ENCODE measurements at places on chromosomes 5 and 9. TPM values are rescaled to one million over a fixed set of nuclear protein-coding genes. Genes with fewer than 3 reads are reported as not detected.

GRCh38 chr5:15574806-15575325 is 74.9 kb downstream of the FBXL7 start:
- DNase-seq, result no peak

DNA sequence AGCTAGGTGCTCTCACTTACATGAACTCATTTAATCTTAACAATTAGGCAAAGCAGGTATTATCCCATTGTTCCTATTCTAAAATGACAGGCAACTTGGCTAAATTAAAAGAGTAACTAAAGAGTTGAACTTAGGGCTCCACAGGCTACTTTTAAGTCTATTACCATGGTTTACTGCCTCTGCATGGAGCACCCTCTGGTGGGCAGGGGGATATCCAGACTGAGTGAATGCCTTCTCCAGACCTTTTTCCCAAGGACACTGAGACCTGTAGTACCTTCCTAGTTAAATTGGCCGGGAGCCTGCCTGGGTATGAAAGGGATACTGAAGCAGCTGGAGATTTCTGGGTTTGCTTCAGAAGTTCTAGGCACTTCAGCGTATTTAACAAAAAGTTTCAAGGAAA is 238.1 kb downstream of the ELAVL2 start:
- no peak for DNase-seq

The STRBP gene
- polyA plus RNA-seq, result 7.4 TPM

DNA sequence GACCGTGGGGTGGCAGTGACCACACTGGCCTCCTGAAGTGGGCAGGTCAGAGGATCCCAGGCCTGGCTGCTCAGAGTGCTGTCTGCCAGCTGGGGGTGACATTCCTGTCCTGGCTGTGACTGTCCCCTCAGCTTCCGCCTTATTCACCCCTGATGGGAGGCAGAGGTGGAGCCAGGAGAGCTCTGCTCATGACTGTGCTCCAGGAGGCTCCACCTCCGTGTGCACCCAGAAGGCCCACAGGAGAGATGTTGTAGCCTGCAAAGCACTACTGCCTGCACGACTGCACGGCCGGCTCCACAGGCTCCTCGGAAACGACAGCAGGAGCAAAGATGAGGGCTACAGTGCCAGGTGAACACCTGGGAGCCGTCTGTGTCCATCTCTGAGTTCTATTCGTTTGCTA is 60.9 kb downstream of the ROPN1L start:
- no peak for DNase-seq

DNA sequence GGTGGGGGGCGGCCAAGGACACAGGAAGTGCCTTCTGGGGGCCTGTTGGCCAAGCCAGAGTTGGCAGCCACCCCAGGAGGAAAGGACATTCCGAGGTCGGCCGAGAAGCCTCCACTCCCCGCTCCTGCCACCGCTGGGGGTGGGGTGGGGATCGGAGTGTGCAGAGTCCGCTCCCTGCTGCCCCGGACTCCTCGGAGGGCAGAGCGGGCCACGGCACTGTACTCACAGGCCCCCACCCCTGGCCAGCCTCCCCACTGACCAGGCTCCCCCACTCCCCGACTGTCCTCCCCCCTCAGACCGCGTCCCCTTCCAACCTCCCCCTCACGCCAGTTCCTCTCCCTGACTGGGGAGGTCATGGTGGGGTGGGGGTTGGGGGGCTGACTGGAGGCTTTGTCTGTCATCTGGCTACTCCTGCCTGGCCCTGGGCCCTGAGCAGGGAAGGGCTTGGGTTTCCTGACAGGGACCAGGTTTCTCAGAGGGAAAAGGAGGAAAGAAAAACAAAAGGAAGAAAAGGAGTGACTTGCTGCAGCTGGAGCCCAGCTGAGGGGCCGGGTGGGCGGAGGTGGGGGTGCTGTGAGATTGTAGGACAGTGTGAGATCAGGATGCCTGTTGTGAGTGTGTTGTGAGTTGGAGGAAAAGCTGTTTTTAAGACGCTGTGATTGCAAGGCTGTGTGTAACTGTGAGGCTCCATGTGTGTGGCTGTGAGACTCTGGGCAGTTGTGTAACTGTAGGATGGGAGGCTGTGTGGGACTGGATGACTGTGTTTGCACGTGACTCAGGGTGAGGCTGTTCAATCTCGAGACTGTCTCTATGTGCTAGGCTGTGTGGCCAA is 29.7 kb downstream of the CNTFR start:
- no peak for DNase-seq

DNA sequence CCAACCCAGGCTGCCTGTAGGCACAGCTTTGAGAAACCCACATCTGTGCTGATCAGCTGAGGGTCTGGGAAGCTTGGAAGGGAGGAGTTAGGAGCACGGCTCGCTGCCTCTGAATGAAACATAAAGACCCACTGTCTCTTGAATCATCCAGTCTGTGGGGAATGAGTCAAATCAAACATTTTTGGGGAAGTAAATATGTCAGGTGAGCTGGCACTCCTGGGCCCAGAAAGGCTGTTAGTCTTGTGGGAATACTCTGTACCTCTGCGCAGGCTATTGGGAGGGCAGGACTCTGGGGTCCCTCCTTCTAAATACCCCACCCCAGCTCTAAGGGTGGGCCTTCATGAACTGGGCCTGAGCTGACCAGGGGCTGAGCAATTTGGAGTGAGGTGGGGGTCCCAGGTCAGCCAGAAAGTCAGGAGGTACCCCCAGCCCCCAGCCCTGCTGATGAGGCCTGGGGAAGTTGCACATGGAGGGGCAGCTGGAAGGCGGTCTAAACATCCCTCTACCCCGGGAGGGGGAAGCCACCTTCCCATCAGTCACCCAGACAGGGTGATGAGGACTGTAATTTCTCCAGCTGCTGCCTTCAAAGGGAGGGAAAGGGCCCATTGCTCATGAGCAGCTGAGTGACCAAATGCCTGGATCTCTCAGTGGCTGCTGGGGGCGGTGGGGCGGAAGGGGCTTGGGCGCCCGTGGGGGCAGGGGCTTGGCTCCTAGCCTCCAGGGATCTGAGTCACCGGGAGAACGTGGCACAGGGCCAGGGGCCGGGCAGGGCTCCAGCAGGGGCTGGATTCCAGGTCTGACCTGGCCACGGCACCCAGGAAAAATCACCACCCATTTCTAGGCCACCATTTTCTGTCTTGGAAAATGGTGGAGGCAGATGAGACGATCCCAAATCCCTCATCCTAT is 10.8 kb downstream of the FIBCD1 start:
- DNase-seq, result no peak

GRCh38 chr5:141654298-141654697 is 3.1 kb upstream of the FCHSD1 start:
- DNase-seq, result no peak

- DNase-seq, result peak; percentile 25
Observed at GRCh38 chr9:37290940-37291485, 131.5 kb upstream of the GRHPR start.

The ZNF782 gene
- polyA plus RNA-seq, result 1.4 TPM

The NEUROG1 gene
- polyA plus RNA-seq, result not detected

DNA sequence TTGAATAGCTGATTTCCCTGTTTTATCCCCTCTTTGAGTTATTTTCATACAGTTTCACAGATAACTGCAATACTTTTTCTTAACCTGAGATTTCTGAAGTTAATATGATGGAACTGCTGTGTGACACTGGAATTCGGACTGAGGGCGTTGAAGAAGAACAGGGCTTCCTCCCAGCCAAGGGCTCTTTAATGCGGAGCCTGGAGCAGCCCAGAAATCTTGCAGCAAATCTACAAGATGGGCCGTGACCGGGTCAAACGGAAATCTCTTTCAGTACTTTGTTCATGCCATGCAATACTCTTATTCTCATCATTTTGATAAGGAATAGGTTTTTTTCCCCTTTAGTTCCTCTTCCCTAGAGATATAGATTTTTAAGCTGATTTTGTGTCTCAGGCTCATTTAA is 236.8 kb upstream of the IRX4 start:
- no peak for DNase-seq

DNA sequence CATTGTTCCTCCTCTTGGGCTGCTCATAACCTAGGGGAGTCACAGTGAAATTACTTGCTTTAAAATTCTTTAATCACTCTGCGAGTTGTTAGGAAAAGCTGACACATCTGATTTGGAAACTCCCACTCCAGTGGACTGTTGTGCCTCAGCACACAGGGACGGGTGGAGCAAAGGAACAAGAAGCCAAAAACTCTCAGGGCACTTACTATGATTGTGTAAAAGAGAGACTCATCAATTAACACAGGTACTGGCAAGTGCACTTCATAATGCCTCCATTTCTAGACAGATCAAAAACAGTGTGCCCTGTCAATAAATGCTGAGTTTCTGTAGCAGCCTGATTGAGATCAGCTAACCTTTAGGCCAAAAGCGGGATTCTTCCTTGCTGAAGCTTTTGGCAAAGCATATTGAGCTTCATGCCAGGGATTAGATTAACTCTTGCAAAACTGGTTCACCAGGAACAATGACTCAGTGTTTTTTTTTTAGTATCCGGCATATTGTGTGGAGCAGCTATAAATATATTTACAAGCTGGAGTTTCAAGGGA is 55.9 kb downstream of the TMC1 start:
- DNase-seq, result peak; percentile 66

GRCh38 chr9:134317790-134318414 is 8.4 kb upstream of the RXRA start:
- DNase-seq, result no peak

The SLC6A18 gene
- polyA plus RNA-seq, result not detected

- no peak for DNase-seq
Observed at GRCh38 chr5:43367909-43368669, 44.1 kb downstream of the CCL28 start.
